Activated effector memory CD4-positive, alpha-beta T cell treated with Interleukin-2 at 50 U/mL for 16 hours (primary cell): ENCODE measurements at places on chromosomes 4 and X.

DNA sequence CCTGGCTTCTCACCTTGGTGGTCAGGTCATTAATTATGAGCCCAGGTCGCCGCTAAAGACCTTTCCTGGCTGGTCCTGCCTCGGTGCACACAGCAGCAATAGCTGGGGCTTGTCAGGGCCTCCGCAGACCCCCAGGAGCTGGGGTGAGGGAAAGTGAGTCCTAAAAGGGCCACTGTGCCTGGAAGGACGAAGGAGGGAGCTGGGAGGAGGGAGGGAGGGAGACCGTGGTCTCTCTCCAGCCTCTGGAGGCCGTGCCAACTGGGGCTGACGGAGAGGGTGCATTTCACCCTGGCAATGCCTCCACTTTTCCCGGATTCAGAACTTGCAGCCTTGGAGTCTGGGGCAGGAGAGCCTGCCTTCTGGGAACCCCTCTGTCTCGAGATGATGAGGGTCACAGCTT is 60.4 kb downstream of the CRLF2 start:
- DNase-seq, result no peak

DNA sequence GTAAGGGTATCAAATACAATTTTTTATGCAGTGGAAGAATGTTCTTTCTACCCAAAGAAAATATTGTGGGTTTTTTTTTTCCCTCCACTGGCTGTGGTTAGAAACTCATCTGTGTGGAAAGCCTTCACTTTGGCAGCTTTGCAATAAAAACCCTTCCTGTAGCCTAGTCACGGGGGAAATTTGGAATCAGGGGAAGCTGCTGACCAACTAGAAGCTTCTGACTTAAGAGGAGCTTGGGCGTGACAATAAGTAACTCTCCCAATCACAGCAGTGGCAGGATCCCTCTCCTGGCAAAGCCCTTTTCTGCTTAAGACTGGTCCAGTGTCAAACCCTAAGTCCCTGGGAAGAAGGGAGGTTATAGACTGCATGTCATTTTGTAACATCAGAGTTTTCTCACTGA is 87.9 kb downstream of the LRRC66 start:
- DNase-seq, result no peak

DNA sequence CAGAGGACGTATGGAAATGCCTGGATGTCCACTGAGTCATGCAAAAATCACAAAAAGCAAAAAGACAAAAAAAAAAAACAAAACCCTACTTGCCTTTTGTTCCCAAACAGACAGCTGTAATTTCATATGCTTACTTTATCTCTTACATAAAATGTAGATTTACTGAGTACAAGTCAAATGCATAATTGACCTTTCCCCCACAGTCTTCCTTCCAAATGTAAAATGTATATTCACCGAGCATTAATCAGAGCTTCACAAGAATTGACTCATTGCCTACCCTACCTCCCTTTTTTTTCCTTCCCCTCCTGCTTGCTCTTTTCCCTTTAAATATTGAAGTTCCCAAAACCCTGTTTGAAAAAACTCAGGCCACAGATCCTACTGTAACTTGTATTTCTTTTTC is 32.5 kb upstream of the TMPRSS11B start:
- DNase-seq, result no peak

DNA sequence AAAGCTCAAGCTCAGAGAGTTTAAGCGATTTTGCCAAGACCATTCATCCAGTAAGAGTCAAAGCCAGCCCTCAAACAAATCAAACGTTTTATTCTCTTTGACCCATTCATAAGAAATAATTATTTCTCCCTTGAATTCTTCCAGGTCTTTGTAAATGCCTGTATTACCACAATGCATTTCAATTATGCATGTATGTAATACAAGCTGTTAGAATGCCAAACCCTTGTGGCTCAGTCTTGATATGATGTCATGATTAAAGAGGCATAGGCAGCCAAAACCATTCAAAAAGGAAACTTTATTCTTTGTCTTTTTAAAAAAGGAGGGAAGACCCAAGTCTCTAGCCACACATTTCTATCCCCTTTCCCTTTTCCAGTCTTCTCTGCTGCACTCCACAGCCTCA is 56.5 kb upstream of the PGM2 start:
- DNase-seq, result no peak

DNA sequence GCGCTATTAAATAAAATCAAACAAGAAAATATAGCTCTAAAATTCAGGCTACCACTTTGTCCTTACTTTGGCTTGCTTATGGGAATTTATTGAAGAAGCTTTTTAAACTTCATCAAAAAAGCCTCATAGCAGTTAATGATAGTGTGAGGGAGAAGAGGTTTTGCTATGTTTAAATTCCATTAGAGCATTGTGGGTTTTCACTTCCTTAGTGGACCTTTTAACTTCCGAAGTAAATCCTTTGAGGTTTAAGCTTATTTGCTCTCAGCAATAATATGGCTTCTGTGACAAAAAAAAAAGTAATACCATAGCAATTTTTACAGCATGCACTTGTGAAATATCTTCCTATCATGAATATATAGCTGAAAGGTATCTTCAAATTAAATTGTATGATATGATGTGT is 120.2 kb upstream of the NDST4 start:
- DNase-seq, result no peak

DNA sequence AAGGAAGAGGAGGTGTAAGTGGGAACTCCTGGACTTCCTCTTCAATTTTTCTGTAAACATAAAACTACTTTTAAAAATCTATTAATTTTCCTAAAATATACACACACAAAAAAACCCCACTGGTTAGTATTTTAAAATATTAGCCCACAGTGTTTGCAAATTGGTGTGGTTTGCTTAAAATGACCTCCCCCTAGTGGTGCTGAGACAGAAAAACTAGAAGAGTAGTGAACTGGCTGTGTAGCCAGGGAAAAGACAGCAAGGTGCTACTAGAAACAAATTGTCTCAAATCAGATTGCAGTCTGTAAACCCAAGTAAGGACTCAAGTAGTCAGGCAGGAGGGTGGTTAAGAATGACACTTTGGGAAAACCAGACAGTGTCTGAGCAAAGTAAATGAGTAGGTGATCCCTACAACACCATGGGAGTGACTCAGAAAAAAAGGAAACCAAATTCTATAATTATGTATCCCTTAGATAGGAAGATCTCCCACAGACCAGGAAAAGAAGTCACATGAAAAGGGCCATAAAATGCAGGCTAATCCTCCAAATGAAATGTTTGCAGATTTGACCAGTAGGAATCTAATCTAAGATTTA is 26.0 kb downstream of the AMTN start:
- DNase-seq, result no peak

DNA sequence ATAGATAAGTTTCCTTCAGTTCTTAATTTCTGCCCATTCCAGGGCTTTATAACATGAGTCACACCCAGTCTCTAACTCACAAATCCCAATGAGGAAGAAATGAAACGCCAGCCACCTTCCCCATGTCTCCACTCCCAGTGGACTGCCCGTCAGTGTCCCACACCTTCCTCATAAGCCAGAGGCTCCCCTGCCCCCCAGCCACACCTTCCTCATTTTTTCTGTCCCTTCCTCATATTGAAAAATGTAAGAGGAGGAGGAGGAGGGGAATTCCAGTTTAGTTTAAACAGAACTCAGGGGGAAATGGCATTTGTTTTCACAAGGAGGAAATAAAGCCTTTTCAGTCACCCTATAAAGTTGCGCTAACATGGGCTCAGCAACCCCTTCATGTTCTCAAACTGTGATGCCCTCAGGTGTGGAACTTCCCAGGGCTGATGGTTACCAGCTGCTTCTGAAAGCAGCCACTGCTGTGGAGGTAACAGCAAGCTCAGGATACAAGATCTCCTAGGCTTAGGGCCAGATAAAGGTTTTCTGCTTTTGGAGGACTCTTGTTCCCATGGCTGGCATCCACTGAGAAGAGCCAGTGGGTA is 97.8 kb downstream of the PARM1 start:
- DNase-seq, result no peak
